ENCODE measurements at places on chromosomes 12 and 14. TPM values are rescaled to one million over a fixed set of nuclear protein-coding genes. Genes with fewer than 3 reads are reported as not detected.

GRCh38 chr14:102497998-102498677 is 11.4 kb downstream of the ANKRD9 start:
- no peak for DNase-seq

DNA sequence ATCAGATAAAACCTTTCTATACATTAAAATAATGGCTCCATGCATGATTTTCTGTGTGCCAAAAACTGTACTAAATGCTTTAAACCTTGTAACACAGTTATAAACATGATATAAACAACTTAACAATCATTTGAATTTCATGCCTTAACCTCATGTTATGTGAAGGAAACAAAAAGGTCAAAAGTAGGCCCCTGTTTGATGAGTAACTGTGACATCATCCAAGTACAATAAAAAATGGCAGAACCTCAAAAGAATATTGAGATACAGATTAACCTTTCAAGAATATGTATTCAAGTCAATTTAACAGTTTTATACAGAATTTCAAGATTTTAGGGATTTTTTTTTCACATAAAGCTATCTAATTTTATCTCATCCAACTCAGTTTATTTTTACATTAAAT is 310.7 kb upstream of the DCN start:
- DNase-seq, result no peak

- DNase-seq, result no peak
These were observed 21.8 kb downstream of the NOC4L start for GRCh38 chr12:132166093-132166492.

- DNase-seq, result no peak
These were observed 1.0 kb downstream of the MAP3K12 start for GRCh38 chr12:53498235-53498630.

Gene FBLN5
- 29.6 TPM for total RNA-seq

- DNase-seq, result no peak
These were observed 20.1 kb upstream of the CDK17 start for GRCh38 chr12:96420277-96420835.

DNA sequence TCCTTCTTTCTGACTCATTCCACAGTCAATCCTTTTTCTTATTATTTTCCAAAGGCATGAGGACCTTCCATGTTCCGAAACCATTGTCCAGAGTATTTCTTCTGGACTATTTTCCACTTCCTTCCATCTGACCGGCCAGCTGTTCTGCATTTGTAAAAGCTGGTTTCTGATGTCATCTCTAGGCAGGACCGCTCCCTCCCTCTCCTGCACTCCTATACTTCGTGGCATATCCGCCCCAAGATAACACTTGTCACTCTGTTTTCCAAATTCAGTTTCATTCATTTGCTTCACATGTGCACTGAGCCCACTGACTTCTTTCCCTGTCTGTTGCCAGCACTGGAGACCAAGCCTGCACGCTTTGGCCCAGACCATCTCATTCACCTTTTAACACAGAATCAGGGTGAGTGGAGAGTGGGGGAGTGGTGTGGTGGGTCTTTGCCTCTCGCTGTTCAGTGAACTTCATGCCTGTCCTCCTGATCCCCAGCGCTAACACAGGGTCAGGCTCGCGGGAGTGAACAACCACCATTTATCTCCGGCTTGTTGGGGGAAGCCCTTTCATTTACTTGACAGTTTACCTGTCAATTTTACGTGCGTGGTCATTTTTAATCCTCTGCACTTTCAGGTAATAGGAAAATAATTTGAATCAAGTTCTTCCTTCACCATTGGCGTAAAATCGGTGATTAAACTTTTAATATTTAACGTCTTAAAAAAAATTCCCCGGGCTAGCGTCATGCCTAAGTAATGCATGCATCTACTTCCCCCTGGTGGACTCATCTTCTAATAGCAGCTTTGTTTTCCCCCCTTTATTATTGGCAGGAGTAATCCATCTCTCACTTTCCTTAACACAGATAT is 52.5 kb downstream of the C12orf75 start:
- peak; percentile 42 for DNase-seq

Gene TESPA1
- not detected for total RNA-seq

DNA sequence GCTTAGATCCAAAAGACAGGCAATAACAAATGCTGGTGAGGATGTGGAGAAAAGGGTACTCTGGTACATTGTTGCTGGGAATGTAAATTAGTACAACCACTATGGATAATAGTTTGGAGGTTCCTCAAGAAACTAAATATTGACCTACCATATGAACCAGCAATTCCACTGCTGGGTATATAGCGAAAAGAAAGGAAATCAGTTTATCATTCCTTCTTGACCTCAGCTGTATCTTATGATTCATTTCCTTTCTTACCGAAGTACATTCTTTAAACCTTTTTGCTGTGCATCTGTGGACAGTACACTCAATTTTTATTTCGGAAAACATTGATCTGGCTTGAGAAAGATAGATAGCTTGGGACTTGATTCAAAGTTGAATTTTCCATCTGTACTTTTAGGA is 183.2 kb upstream of the LRFN5 start:
- no peak for DNase-seq

- DNase-seq, result no peak
These were observed 198.1 kb downstream of the ERC1 start for GRCh38 chr12:1189163-1189562.

DNA sequence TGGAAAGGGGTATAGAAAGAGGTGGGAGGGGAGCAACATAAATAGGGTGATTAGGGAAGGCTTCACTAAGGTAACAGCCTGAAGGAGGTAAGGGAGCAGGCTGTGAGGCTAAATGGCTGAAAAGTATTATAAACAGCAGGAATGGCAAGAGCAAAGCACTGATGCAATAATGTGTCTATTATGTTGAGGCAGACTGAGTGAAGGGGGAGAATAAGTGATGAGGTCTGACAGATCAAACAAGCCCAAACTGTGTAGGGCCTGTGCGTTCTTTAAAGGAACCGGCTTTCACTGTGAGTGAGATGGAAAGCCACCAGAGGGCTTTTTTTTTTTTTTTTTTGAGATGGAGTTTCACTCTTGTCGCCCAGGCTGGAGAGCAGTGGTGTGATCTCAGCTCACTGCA is 6.7 kb upstream of the VCPKMT start:
- DNase-seq, result no peak

GRCh38 chr12:77072833-77073495 is 7.6 kb upstream of the E2F7 start:
- DNase-seq, result no peak

DNA sequence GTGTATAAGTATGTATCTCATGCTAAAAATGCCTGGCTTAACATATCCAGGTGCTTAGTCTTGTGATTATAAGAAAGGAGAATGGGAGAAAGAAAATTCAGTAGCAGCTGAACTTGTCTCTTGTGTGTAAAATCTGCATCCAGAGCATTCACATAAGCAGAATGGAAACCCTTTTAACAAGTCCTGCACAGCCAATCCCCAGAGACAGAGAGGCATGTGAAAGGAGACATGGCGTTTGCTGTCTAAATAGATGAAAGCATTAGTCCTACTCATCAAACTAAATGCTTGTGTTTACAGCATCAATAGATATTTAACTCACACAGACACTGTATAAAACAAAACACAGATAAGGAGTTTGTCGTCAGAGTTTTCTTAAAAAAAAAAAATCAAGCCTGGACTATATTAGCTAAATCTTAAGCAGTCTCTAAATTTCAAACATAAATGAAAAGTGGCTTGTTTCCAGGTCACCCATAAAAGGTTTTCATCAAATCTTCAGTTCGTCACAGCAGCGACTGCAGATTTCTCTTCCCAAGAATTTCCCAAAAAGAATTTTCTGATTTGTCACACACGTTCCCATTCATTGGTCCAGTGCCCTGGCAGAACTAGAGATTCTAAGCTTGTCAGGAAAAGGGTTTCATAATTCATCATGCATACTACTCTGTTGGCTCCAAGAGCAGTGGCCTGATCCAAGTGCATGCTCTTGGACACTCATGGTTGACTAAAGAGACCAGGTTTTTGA is 249.2 kb downstream of the BTG1 start:
- no peak for DNase-seq

DNA sequence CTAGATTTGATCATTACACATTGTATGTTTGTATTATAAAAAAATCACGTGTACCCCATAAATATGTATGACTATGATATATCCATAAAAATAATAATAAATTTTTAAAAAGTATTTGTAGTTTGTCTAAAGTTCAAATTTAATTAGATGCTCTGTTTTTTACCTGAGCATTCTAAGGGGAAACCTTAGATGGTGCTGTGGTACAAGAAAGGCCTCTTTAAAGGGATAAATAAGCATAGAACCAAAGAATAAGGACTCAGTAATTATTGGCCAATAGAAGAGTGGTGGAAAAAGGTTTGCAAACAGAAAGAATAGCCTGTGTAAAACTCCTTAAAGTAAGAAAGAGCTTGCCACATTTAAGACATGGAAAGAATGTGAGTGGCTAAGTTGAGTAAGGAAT is 580.1 kb upstream of the SEL1L start:
- DNase-seq, result no peak

Gene BBOF1
- 0.66 TPM for total RNA-seq

Gene UBR7
- total RNA-seq, result 53.4 TPM

Gene KRR1
- total RNA-seq, result 79.3 TPM

GRCh38 chr12:4855121-4855924 is 54.4 kb upstream of the KCNA1 start:
- DNase-seq, result peak; percentile 84

- DNase-seq, result no peak
These were observed 64.0 kb downstream of the NUMB start for GRCh38 chr14:73394317-73394716.

Gene ARHGEF25
- total RNA-seq, result 234 TPM

DNA sequence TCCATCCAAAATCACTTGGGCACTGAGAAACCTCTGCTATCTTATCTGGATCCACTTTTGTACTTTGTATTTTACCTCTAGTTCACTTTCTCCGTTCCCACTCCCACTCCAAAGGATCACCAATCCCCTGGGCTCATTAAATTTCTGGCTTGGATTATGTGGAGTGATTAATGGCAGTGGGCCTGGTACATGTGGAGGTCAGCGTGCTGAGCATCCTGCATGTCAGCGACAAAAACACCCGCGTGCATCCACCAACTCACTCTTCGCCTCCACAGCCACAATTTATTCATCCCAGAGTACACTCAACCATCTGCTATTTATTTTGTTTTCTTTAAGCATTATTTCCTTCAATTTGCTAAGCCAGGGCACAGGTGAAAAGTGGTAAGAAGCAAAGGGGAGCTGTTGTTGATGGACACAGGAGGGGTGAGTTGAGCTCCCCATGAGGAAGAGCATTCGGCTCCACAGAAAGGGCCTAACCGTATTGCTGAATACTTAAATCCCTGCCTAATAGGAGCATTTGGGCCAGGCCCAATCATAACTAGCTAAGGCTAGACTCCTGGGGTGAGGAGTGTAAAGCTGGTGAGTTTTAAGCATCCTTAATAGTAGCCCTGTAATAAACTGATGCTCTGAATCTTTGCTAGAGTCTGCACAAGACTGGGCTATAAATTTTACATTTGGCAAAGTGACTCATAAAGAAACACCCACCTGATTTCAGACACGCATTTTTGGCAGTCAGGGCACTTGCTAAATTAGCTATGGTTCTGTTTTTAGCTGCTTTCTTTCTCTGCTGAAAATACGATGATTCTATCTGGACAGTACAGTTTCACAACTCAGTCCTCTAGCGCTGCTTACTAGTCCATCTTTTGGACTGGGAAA is 137.8 kb downstream of the SLC25A21 start:
- DNase-seq, result peak; percentile 43

DNA sequence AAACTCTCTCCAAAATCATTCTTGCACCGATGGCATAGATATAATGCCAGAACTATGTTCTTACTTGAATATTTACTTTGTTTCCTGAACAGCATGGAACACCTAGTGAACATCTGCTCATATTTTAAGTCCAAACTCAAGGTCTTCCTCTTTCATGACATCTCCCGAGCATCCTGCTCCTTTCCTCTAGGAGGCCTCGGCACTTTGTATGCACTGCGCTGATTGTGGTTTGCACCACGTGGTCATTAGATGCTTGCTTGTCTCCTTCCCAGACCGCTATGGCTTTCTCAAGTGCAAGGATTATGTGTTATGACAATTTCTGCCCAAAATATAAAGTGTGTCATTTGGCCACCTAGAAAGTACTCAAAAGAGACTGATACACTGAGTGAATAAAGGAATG is 912.0 kb downstream of the GALC start:
- no peak for DNase-seq

Gene KDM5A
- total RNA-seq, result 55.9 TPM

DNA sequence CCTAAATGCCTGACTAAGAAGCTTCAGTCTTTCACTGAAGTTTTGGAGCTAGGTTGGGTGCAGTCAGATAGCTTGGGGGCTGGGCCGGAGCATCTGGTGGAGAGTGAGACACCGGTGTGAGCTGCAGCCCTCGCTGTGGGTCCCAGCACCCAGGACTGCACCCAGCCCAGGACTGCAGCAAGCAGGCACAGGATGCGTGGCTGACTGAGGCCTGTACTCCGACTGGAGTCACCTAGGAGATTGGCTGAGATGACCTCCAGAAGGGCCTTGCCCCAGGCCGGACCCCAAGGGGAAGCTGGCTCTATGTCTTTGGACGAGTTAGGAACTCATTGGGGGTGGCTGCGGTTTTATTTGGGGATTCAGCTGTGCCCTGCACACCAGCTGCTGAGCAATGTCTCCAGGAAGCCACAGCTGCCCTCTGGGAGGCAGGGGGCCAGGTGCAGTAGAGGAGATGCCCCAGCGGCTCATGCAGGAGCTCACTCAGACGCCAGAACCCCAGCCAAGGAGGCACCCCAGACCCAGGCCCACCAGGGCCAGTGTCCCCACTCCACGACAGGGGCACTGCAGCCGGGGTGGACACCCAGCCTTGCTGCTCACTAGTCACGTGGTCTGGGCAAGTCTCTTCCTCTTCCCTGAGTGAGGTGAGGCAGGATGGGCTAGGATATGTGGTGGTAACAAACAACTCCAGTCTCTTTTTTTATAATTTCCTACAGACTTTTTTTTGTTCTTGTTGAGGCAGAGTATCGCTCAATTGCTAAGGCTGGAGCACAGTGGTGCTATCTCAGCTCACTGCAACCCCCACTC is 31.8 kb upstream of the RCOR1 start:
- peak; percentile 94 for DNase-seq

DNA sequence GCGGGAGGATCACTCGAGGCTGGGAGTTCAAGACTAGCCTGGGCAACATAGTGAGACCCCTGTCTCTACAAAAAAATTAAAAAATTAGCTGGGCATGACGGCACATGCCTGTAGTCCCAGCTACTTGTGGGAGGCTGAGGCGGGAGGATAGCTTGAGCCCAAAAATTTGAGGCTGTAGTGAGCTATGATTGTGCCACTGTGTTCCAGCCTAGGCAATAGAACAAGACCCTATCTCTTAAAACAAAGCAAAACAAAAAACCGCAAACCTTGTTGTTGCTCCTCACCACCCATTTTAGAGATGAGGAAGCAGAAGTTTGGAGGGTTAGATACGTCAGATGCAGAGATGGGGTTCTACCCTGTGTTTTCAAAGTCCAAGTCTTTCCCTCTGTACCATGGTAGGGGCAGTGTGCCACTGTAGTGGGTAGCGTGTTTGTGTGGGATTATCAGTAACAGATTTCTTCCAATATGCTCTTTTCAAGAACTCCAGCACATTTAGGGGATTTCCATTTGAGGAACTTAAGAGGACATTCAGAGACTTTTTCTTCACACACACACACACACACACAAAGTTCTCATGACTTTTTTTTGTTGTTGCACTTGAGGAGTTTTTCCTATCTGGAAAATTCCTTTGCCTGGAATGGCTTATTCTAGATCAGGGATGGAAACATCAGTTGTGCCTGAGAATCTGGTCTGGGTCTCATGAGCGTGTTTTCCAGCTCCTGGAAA is 186.5 kb downstream of the CHST11 start:
- no peak for DNase-seq
